Activated CD4-positive, alpha-beta T cell treated with anti-CD3 and anti-CD28 coated beads, Interleukin-2, amount 10 ng/mL, durations not matched to agents 7 days and 5 days (primary cell): ENCODE measurements at places on chromosomes 4 and X. TPM values are rescaled to one million over a fixed set of nuclear protein-coding genes. Genes with fewer than 3 reads are reported as not detected.

BTK gene
- not detected for total RNA-seq

OCIAD1 gene
- 120 TPM for total RNA-seq

PRDM8 gene
- 5.2 TPM for total RNA-seq

BTC gene
- not detected for total RNA-seq

NPY5R gene
- total RNA-seq = not detected

TMPRSS11D gene
- total RNA-seq = not detected

SERTM2 gene
- total RNA-seq = not detected

WDFY3 gene
- 0.89 TPM for total RNA-seq

CACNA1F gene
- total RNA-seq = 0.33 TPM
